ENCODE measurements at places on chromosomes 6 and 20. TPM values are rescaled to one million over a fixed set of nuclear protein-coding genes. Genes with fewer than 3 reads are reported as not detected.

The ORC3 gene
- 99.3 TPM for total RNA-seq

GRCh38 chr6:148455674-148456558 is 113.3 kb downstream of the SASH1 start:
- H3K27me3 ChIP-seq: no peaks in the 10 kb centered on the region
- no peak overlapping the region for H3K4me3 ChIP-seq
- H3K27ac ChIP-seq: no peak overlapping the region
- H3K36me3 ChIP-seq: no peaks in the 10 kb centered on the region

The ME1 gene
- total RNA-seq: 2.0 TPM

DNA sequence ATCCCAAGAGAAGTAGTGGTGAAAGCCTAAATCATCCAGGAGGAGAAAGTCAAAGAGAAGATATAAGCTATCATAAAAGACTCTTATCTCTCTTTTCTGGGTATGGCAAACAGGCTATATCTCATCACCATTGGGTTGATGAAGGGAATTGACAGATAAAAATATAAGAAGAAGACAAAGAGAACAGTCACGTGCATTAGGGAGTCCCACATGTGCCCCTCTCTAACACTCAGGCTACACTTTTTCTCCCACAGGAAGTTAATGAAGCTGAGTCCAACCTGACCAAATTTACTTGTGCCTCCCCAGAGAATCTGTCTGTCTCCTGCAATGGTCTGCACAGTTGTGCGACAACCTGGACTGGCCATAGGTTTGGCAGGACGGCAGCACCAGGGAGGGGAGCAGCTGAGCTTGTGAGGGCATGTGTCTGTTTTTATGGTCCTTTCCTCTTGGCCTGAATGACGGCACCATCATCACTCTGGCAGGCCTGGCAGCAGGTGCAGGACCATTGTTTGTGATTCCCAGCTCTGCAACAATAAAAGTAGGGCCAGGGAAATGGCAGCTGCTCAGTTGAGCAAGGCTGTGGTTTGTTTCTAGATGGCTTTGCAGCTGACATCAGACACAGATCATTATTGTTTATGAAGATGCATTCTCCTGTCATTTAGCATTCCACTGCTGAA is 144.5 kb upstream of the MCHR2 start:
- no peaks in the 10 kb centered on the region for H3K4me1 ChIP-seq
- DNase-seq: no peak
- H3K27ac ChIP-seq: no peak overlapping the region
- no peaks in the 10 kb centered on the region for H3K27me3 ChIP-seq

- no peak overlapping the region for H3K27ac ChIP-seq
- peaks cover 25% of the 10 kb centered on the region for H3K4me1 ChIP-seq
- H3K27me3 ChIP-seq: peaks cover 99% of the 10 kb centered on the region
- no peaks in the 10 kb centered on the region for H3K36me3 ChIP-seq
- DNase-seq: no peak
Observed at GRCh38 chr6:122389704-122390372, 9.6 kb upstream of the HSF2 start.

GRCh38 chr6:138491017-138491416 is 8.3 kb downstream of the NHSL1 start:
- no peak overlapping the region for H3K4me3 ChIP-seq
- no peak overlapping the region for H3K27ac ChIP-seq
- DNase-seq: no peak
- peaks cover 37% of the 10 kb centered on the region for H3K4me1 ChIP-seq

The PROKR2 gene
- total RNA-seq: not detected

Measured in neural progenitor cell (in vitro differentiated cells).